ENCODE measurements at places on chromosomes 4 and X.
A peak's percentile ranks its signal among the peaks of the same experiment; 100 is the strongest.

GRCh38 chrX:97374266-97374665 lies 490.6 kb downstream of the RPA4 start:
- no peak for DNase-seq

- DNase-seq: no peak
Observed at GRCh38 chr4:144316869-144317268, 176.4 kb upstream of the GYPA start.

DNA sequence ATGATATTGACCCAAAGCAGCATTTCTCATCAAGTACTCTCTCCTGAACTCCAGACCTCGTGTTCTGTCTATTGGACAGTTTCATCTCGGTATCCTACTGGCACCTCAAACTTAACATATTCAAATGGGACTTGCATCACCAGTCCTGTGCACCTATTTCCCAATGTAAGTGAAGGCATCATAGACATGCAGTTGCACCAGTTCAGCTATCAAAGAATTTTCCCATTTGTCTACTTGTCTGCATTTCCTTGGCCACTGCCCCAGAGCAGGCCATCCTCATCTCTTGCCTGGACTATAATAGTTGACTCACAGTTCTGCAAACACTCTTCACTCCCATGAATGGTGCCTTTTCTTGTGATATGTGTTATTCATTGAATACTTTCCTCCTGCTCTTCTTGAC lies 11.3 kb upstream of the LIMCH1 start:
- DNase-seq: no peak

DNA sequence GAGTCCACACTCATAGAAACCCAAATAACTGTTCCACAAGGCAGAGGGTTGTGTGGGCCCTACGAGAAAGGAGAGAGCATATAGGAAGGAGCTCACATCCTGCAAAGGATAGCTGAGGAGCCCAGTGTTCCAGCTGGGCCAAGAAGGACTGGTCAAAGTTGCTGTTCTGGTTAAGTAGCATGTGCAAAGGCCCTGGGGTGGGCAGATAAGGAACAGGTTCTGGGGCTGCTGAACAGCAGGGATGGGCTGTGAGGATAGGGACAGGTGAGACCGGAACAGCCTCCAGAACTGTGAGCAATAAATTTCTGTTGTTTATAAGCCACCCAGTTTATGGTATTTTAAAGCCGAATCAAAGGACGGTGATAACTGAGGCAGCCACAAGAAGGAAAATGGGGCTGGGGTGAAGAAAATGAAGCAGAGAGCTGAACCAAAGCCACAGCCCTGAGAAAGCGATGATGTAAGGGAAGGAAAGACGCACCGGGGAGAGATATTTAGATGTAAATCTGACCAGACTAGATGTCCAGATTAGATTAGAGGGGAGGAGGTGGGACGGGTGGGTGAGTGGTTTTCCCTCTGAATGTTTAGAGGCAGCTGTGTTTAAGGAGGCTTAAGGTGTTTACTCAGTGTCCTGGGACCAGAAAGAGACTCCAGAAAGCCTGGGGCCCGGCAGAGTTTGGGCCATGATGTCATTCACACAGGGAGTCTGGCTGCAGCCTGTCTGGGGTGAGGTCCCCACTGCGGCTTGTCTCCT lies 180.8 kb upstream of the BCOR start:
- DNase-seq: no peak

DNA sequence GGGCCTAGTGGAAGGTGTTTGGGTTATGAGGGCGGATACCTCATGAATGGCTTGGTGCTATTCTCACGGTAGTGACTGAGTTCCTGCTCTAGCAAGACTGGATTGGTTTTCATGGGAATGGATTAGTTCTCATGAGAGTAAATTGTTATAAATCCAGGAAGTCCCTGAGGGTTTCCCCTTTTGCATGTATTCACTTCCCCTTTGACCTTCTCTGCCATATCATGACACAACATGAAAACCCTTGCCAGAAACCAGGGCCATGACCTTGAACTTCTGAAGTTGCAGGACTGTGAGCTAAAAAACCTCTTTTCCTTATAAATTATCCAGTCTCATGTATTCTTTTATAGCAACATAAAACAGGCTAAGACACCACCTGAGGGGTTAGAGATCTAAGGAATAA lies 529.7 kb upstream of the RPS6KA3 start:
- DNase-seq: no peak

- DNase-seq: peak; percentile 77
Observed at GRCh38 chr4:75940692-75941253, at the start of gene NAAA. TSS of gene NAAA (minus strand) at chr4:75941013. CDS start at chr4:75940949, 64 bp downstream.

DNA sequence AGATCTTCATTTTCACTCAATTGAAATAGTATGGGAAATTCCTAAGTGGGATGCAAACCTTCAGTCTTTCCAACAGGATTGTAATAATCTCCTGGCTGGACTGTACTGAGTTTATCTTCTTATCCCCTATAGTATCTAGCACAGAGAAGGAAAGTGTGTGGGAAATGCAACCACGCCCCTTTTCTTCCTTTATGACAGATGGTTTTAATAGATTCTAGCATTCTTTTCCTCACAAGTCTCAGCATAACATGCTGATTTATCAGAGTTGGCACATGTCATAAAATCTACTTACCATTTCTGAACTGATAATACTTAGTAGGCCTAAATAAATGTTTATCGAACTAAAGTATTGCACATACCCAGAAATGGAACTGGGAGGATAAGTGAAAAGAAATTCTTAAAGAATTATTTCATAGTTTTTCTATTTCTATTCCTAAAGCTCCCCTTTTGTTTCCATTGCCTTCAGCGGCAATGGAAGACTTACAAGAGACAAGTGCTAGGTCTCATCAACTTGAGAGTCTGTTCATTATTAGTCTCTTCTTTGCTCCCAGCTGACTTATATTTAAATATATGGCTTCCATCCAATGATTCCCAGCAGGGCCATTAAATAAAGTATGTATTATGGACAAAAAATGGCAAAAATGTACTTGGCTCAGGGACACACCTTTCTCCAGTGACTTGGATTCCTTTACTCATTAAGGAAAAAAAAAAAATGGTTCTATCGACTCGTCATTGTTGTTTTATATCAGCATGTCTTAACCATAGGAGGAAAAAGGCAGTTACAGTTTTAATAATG lies 484.5 kb downstream of the IL1RAPL1 start:
- no peak for DNase-seq

DNA sequence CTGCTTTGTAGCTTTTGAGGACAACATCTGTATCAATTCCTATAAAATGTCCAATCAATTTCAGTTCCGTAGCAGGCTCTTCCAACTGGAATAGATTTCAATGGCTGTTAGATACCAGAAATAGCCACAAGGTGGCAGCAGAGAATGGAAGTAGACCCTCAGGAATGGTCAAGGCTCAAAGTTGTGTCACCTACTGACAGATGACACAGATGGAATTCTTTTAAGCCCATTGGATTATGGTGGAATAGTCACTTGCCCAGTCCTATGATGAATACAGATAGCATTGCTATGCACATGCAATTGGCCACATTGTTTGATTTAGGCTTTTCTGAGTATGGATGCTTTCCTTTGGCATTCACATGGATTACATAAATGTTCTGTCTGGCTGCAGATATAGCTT lies 130.4 kb upstream of the RADX start:
- peak; percentile 58 for DNase-seq

- no peak for DNase-seq
Observed at GRCh38 chr4:48141048-48141447, 7.0 kb upstream of the TXK start.

GRCh38 chr4:94345969-94346368 lies 3.3 kb upstream of the HPGDS start:
- no peak for DNase-seq

- DNase-seq: no peak
Observed at GRCh38 chr4:153603258-153603657, 80.8 kb upstream of the TLR2 start.

GRCh38 chr4:177947607-177948006 lies 505.4 kb upstream of the AGA start:
- DNase-seq: no peak

DNA sequence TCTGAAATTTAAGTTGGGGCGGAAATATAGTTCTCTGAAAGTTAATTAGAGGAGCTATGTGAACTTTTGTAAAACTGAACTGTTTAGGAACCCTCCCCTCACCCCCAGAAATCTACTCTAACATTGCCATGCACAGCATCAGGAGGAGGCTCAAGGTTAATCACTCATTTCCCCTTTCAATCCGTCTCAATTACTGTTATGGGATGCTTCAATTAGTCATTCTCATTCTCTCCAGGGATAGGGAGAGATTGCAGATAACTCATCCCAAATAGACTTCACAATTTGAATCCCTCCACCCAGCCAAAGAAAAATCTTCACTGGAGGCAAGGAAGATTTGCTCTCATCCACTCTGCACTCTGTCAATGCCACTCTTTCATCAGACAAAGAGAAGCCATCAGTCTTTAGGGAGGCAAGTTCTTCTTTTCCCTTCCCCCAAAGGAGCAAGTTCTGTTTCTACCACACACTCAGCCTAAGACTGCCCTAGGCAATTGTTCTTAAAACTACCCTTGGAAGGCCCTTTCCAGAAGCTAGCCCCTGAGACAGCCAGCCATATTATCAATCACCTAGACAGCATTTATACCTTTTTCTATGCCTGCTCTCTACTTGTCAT lies 140.4 kb downstream of the SLC10A7 start:
- no peak for DNase-seq

DNA sequence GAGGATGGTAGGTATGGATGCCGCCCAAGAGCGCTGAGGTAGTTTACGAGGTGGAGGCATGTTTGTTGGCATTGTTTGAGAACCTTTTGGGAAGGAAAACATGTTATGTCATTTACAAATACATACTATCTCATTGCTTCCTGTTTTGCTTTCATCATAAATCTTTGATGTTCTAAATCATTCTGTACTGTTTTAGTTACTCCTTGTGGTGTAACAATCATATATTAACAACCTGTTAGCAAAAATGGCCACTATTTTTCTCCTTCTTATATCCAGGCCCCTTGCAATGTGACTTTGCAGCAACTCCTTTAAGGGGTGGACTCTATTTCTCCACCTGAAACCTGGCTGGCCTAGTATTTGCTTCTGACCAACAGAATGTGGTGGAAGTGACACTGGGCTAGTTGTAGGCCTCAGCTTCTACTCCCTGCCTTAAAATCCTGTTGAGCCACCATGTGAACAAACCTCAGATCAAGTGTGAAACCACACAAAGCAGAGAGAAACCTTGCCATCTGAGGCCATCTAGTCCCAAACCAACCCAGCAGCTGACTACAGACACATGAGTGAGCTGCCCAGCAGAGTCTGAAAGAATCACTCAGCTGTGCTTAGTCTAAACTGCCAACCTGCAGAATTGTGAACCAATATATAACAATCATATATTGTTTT lies 15.8 kb upstream of the CXorf38 start:
- DNase-seq: no peak

DNA sequence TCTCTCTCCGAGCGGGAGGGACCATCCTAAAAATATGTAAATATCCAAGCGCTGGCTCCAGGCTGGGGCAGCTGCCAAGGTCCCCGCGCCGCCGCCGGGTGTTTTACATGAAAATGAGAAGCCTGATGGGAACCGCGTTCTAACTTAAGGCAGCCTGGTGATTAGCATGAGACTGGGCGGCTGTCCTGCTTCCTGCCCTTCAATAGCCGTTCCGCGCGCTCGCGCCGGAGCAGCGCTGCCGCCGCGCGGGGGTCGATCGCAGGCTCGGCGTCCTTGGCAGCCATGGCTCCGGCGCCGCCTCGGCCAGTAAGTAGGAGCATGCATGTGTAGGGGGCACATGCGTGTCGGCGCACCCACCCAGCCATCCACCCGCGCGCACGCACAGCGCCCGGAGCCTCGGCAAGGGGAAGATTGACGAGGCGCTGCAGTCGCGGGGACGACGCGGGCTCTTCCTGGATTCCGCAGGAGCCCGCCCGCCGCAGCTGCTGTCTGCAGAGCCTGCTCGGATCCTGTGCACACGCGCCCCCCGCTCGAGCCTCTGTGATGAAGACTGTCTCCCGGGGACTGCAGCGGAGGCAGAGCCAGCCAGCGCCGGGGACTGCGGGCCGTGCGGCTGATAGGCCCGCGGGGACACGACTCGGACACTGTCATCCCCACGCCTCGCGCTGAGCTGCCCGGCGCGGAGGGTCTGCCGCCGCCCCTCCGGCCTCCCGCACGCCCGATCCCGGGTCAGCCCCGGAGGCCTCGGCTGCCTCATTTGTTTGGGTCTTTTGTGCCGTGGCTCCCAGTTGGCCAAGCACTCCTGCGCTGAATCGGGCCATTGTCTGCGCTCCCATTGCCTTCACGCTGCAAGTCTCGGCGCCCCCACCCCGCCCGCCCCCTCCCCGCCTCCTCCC lies 734 bp downstream of the STOX2 start:
- DNase-seq: peak; percentile 49

DNA sequence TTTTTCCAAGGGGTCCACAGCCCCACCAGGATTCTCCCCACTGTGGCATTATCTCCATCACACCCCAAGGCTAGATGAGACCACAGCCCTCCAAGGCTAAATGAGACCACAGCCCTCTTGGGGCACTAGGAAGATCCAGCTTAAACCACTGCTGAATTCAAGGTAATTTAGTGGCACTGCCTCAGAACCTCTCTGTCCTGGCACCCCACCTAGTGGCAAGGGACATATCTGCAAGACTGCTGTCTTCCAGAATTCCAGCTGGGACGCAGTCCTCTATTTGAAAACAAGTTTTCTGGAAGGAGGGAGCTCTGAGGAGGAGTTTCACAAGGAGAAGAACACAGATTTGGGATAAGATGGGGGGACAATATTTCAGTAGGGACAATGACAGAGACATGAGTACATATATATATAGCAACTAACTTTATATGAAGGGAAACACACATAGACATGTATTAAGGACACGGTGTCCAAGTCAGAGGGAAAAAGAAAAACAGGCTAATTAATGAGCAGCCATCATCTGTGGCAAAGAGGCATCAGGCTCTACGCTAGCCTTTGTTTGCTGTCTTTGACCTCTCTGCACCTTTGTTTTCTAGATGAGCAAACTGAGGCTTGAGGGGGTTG lies 9.3 kb downstream of the CETN2 start:
- peak; percentile 63 for DNase-seq
